Fibroblast of skin of back (primary cell): ENCODE measurements at places on chromosomes 7 and 10.

DNA sequence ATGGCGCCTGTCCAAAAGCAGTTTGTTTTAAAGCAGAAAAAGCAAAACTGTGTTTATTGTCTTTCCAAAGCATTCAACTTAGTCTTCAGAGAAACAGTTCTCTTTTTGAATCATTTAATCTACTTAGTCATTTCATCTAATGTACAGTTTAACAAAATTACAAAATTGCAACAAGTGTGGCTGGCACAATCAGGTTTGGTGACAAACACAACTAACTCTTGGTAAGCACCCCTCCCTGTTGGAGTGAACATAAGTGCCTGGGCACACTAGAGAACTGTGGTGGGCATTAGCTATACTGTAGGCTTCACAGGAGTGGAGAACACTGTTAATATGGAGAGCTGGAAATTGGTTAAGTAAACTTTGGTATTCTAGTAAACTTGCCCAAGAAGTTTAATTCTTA, 6.9 kb downstream of the CREM start:
- DNase-seq: no peak

DNA sequence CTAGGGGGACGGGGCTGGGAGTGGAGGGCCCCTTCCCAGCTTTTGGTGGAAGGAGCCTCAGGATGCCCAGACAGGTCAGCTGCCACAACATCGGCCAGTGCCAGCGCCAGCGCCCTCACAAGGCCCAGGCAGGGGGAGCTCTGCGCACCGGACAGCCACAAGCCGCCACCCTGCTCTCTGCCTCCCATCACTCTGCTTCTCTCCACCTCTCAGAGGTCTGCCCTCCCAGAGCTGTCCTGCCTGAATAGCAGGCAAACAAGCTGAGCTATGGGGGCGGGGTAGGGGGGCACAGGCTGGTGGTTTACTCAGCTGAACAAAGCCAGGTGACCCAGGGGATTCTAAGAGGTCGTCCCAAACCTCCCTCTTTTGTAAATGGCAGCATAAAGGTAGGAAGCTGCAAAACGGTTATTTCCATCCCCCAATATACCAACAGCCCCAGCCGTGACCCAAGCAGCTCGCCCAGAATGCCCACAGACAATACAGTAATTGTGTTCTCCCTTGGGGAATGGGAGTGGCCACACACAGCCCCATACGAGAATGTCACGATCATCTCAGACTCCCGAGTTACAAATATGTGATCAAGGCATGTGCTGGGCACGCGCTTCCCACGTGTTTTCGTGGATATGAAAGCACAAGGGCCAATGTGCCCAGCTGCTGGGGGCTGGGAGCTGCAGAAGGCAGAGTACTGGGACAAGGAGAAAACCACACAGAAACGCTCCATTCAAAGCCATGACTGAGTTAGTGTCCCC, 19.7 kb downstream of the FAM53B start:
- DNase-seq: peak; percentile 37

- DNase-seq: no peak
Observed at GRCh38 chr7:117113871-117114270, 160.6 kb downstream of the ST7 start.

DNA sequence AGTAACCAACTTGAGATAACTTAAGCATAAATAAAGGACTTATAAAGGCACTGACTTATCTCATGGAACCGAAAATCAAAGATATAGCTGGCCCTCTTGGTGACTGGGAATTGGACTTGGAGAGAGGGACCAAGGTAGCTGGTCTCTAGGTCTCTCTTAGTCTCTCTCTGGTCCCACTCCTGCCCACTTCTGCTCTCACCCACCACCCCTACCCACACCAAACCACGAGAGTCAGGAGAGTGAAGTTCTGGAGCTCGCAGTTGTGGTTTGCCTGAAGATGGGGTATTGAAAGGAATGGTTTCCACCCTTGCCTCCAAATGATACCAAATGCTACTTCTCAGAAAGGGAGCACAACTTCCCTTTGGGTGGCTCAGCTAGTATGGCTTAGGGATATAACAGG, 216.3 kb downstream of the LRMDA start:
- no peak for DNase-seq

DNA sequence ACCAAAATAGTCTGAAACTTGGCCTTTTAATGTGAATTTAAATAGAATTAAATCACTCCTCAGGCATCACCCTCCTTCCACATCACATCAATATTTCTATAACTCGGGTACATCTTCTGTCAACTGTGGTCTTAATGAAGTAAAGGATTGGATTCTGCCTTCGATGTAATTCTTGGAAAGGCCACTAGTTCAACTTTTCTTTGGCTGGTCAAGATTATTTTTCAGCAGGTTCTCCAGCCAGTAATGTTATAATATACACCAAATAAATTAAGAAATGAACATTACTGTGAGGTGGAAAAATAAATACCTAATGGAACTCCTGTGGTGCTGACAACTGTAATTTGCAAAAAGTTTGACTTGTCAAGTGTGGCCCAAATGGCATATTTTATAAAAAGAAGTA, 9.7 kb upstream of the SLC16A9 start:
- no peak for DNase-seq

- no peak for DNase-seq
Observed at GRCh38 chr10:17432723-17433122, 21.7 kb downstream of the ST8SIA6 start.

DNA sequence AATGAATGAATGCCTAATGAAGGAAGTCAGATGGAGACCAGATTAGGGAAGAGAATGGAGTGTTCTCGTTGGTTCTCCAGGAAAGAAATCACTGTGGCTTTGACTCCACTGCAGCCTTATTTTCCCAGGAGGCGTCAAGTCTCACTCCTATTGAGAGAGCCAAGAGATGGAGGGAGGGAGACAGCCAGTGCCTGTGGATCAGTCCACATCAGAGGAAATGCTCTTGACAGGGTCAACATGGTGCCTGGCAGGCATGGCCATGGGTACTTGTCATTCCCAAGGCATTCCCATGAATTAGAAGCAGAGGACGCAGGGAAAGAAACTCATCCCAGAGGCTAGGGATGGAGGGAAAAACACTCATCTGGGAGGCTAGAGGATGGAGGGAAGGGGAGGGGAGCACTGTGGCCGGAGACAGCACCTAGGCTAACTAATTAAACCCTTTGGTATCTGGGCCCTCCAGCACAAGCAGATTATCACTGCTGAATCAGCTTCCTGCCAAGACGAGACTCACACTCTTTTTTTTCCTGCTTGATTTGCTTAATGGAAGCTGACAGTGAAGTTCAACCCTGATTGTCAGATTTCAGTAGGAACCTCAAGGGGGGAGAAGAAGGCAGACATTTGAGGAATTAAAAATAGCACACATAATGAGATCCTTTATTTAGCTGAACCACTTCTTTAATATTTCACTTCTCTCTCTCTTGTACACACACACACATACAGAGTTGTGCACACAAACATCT, 1233.2 kb upstream of the AUTS2 start:
- DNase-seq: no peak

GRCh38 chr7:45081670-45081974, 7.1 kb downstream of the NACAD start:
- DNase-seq: no peak
